ENCODE measurements at places on chromosomes 6 and 20.

DNA sequence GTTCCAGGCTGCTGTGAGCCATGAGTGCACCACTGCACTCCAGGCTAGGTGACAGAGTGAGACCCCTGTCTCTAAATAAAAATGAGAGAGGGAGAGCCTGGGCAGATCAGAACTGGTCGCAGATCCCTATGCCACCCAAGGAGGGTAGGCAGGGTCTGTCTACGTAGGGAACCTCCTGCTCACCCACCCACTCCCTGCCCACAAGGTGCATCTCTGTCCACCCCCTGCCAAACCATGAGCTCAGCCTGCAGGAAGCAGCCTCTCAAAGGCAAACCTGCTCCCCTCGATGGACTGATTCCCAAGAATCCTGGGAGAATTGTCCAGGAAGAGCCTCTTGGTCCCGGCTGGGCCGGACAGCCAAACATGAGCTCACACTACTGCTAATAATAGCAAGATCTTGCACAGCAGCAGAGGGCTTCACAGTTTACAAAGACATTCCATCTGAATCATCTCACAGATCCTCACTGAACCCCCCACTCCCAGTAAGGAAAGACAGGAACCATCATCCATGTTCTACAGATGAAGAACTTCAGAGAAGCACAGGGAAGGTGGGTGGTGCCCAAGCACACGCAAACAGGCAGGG lies 27.8 kb upstream of the TLDC2 start:
- no peak overlapping the region for H3K27ac ChIP-seq
- peaks cover 1% of the 10 kb centered on the region for H3K36me3 ChIP-seq
- no peak for DNase-seq
- no peaks in the 10 kb centered on the region for H3K27me3 ChIP-seq

- peak overlapping the region; percentile 11 for H3K4me3 ChIP-seq
- H3K27ac ChIP-seq, result no peak overlapping the region
- peaks cover 25% of the 10 kb centered on the region for H3K27me3 ChIP-seq
These were observed 54.1 kb upstream of the TPD52L1 start for GRCh38 chr6:125099211-125100073.

- H3K4me3 ChIP-seq, result no peak overlapping the region
- peaks cover 3% of the 10 kb centered on the region for H3K27me3 ChIP-seq
- no peak for DNase-seq
- no peak overlapping the region for H3K27ac ChIP-seq
- peaks cover 3% of the 10 kb centered on the region for H3K4me1 ChIP-seq
- no peaks in the 10 kb centered on the region for H3K36me3 ChIP-seq
These were observed 67.4 kb downstream of the ECT2L start for GRCh38 chr6:138863321-138863720.

DNA sequence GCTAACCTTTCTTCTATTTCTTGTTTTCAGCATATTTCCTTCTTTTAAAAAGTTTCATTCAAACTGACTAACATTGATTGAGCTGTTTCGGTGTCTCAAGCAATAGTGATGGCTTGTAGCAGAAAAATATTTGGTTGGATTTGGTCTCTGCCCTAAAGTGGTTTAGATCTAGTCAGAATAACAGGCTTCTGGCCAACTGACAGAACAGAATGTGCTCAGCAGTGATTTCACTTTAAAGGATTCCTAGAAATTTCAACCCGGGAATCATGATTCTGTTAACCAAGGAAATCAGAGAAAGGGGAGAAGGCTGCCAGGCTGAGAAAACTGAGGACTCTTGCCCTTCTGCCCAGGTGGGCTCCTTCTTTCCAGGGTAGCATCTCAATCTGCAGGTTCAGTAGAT lies 16.6 kb upstream of the GSTA1 start:
- peaks cover 1% of the 10 kb centered on the region for H3K27me3 ChIP-seq
- peaks cover 3% of the 10 kb centered on the region for H3K36me3 ChIP-seq
- no peak for DNase-seq
- H3K4me1 ChIP-seq, result no peaks in the 10 kb centered on the region
- H3K4me3 ChIP-seq, result no peak overlapping the region
- H3K27ac ChIP-seq, result no peak overlapping the region

GRCh38 chr6:56241124-56241802 lies 6.1 kb downstream of the COL21A1 start:
- DNase-seq, result no peak
- no peak overlapping the region for H3K27ac ChIP-seq
- H3K27me3 ChIP-seq, result no peaks in the 10 kb centered on the region

DNA sequence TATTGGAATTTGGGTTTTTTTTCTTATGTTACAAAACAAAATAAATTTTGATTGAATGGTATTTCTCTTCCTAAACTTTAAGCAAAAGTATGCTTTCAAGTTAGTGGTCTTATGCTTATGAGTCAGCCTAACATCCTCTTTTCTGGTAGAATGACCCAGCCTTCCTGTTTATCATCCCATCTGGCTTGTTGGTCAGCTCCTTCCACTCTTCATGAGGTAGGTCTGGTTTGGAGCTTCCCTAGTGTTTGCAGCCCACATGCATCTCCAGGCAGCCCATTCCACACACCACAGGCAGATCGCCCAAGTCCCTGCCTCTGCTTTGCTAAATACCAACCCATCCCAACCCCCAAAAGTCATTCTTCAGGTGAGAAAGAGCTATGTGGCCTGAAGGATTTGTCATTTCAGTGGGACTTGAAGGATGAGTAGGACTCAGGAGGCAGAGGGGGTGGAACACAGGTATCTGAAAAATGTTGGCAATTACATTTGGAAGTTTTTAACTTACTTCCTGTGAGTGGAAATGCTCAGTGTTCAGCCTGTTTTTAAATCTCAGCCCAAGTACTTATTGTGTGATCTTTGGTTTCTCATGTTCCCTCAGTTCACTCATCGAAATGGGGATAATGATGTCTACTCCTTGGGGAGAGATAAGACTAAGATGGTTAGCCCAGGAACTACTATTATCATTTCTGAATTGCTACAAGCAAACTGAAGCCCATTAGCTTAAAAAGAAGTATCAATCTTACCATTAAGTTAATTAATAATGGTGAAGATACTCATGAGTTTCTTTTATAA lies 294.0 kb downstream of the ADGB start:
- no peak for DNase-seq
- no peaks in the 10 kb centered on the region for H3K36me3 ChIP-seq
- H3K27me3 ChIP-seq, result peaks cover 12% of the 10 kb centered on the region
- H3K27ac ChIP-seq, result no peak overlapping the region
- H3K4me1 ChIP-seq, result peaks cover 10% of the 10 kb centered on the region
- no peak overlapping the region for H3K4me3 ChIP-seq

- H3K27ac ChIP-seq, result no peak overlapping the region
- H3K4me3 ChIP-seq, result no peak overlapping the region
- H3K36me3 ChIP-seq, result no peaks in the 10 kb centered on the region
- H3K4me1 ChIP-seq, result no peaks in the 10 kb centered on the region
- no peaks in the 10 kb centered on the region for H3K27me3 ChIP-seq
These were observed 98.3 kb downstream of the SIM1 start for GRCh38 chr6:100366419-100366818.

- peaks cover 55% of the 10 kb centered on the region for H3K4me1 ChIP-seq
- H3K27ac ChIP-seq, result peak overlapping the region; percentile 77
These were observed 4.9 kb downstream of the CLIC5 start for GRCh38 chr6:46010771-46011170.

GRCh38 chr20:14235355-14235754 lies 102.1 kb downstream of the FLRT3 start:
- H3K36me3 ChIP-seq, result no peaks in the 10 kb centered on the region
- DNase-seq, result no peak
- H3K27me3 ChIP-seq, result no peaks in the 10 kb centered on the region
- no peak overlapping the region for H3K4me3 ChIP-seq

- DNase-seq, result no peak
- H3K36me3 ChIP-seq, result no peaks in the 10 kb centered on the region
- H3K4me1 ChIP-seq, result no peaks in the 10 kb centered on the region
- no peak overlapping the region for H3K4me3 ChIP-seq
These were observed 258.1 kb downstream of the BMP2 start for GRCh38 chr20:7025635-7026034.

- peaks cover 15% of the 10 kb centered on the region for H3K4me1 ChIP-seq
- no peak overlapping the region for H3K4me3 ChIP-seq
- DNase-seq, result no peak
- H3K36me3 ChIP-seq, result peaks cover 63% of the 10 kb centered on the region
- peak overlapping the region; percentile 56 for H3K27ac ChIP-seq
These were observed 15.0 kb downstream of the RNF114 start for GRCh38 chr20:49951151-49951550.

DNA sequence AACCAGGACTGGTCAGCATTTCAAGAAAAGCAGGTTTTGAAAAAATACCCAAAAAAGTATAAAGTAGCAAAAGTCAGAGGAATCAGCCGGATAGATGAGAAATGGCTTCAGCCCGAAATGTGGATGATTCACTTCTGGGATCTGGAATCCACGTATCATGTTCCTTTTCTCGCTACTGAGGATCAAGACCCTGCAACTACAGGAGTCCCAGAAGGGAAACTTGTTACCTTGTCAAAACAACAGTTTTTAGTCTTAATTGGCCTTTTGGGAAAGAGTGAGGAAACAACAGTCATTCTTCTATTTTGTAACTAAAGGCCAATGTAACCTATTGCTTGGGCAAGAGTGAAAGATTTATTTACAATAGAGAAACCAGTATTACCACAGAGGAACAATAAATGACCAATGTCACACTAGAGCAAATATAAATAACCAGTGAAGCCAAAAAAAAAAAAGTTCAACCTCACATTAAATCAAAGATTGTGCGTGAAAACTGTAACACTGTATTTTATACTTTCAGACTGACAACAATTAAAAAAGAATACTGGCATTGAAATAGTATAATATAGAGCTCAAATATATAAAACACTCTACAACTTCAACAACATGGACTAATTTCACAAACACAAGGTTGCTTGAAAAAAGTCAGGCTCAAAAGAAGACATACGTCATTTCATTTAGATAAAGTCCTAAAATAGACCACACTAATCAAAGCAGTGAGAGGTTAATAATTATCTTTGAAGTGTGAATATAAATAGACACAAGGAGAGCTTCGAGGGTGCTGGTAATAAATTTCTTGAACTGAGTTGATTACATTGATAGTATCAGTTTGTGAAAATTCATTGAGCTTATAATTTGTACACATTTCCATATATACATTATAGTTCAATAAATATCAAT lies 116.2 kb downstream of the GFRAL start:
- no peaks in the 10 kb centered on the region for H3K4me1 ChIP-seq
- DNase-seq, result no peak
- no peak overlapping the region for H3K4me3 ChIP-seq
- no peaks in the 10 kb centered on the region for H3K36me3 ChIP-seq
- H3K27ac ChIP-seq, result no peak overlapping the region

- no peaks in the 10 kb centered on the region for H3K27me3 ChIP-seq
- no peak for DNase-seq
- H3K36me3 ChIP-seq, result no peaks in the 10 kb centered on the region
- H3K4me3 ChIP-seq, result no peak overlapping the region
- H3K27ac ChIP-seq, result no peak overlapping the region
- H3K4me1 ChIP-seq, result peaks cover 27% of the 10 kb centered on the region
These were observed 246.2 kb downstream of the HIVEP2 start for GRCh38 chr6:142698751-142699150.

- H3K36me3 ChIP-seq, result no peaks in the 10 kb centered on the region
- no peaks in the 10 kb centered on the region for H3K27me3 ChIP-seq
These were observed 42.4 kb downstream of the PMEPA1 start for GRCh38 chr20:57667388-57667787.

DNA sequence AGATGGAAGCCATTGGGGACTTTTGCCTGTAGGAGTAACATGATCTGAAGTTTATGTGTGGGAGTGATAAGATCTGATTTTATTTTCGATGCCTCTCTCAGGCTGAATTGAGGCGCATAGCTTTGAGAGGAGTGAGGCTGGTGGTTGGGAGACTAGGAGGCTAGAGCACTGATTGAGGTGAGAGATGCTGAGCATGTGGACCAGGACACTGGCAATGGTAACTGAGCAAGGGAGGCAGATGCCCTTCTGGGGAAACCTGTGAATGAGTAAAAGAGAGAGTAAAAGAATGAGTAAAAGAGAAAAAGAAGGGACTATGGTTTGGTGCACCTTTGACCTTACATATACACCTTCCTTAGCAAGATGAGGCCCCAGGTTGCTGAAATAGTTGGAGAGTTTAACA lies 3.0 kb downstream of the RRP36 start:
- H3K36me3 ChIP-seq, result peaks cover 38% of the 10 kb centered on the region
- H3K27me3 ChIP-seq, result no peaks in the 10 kb centered on the region
- peak overlapping the region; percentile 7 for H3K4me3 ChIP-seq
- peak overlapping the region; percentile 74 for H3K27ac ChIP-seq
- no peak for DNase-seq
- peaks cover 38% of the 10 kb centered on the region for H3K4me1 ChIP-seq

GRCh38 chr6:25995507-25995906 lies 32.9 kb downstream of the TRIM38 start:
- DNase-seq, result no peak
- H3K27me3 ChIP-seq, result no peaks in the 10 kb centered on the region

- no peak overlapping the region for H3K27ac ChIP-seq
- no peak overlapping the region for H3K4me3 ChIP-seq
- no peaks in the 10 kb centered on the region for H3K27me3 ChIP-seq
- no peaks in the 10 kb centered on the region for H3K36me3 ChIP-seq
These were observed 366.5 kb upstream of the ARID1B start for GRCh38 chr6:156410649-156411048.
